Melanocyte of skin (primary cell): ENCODE measurements at places on chromosomes 5 and 9. TPM values are rescaled to one million over a fixed set of nuclear protein-coding genes. Genes with fewer than 3 reads are reported as not detected.

Gene SGCD
- 57.6 and 70.8 TPM in 2 replicates for total RNA-seq

Gene BTNL3
- total RNA-seq = not detected in 2 replicates

Gene SHC3
- total RNA-seq = 0.31 and 0.33 TPM in 2 replicates

Gene KCNIP1
- 0.36 TPM in 1 of 2 replicates, not detected in the other for total RNA-seq

Gene THBS4
- under 0.01 TPM in 2 replicates for total RNA-seq

Gene BTF3
- 137 and 301 TPM in 2 replicates for total RNA-seq

Gene SPINK6
- not detected in 2 replicates for total RNA-seq

Gene SLC34A1
- under 0.01 and 0.15 TPM in 2 replicates for total RNA-seq

Gene EMB
- total RNA-seq = 6.7 and 15.0 TPM in 2 replicates
